ENCODE measurements at places on chromosomes 3 and 15. TPM values are rescaled to one million over a fixed set of nuclear protein-coding genes. Genes with fewer than 3 reads are reported as not detected.

ISL2 gene
- 0.47 TPM for total RNA-seq

VGLL3 gene
- 28.0 TPM for total RNA-seq

MRPL3 gene
- total RNA-seq, result 85.4 TPM

MYL3 gene
- total RNA-seq, result not detected

NAA80 gene
- total RNA-seq, result 1.5 TPM

HRG gene
- not detected for total RNA-seq

ZPLD1 gene
- 0.09 TPM for total RNA-seq

CCR8 gene
- total RNA-seq, result not detected

GREM1 gene
- total RNA-seq, result 0.09 TPM

MAPKAPK3 gene
- 16.8 TPM for total RNA-seq

LRRC31 gene
- total RNA-seq, result not detected

BCL2A1 gene
- total RNA-seq, result 0.19 TPM

ADCY5 gene
- total RNA-seq, result not detected

LSMEM2 gene
- total RNA-seq, result not detected

AADACL2 gene
- total RNA-seq, result not detected

MCF2L2 gene
- 0.38 TPM for total RNA-seq

CSTA gene
- 0.66 TPM for total RNA-seq

ISLR gene
- total RNA-seq, result not detected

FHIT gene
- 0.18 TPM for total RNA-seq

THRB gene
- total RNA-seq, result 0.38 TPM

SLC26A6 gene
- 23.9 TPM for total RNA-seq

RLBP1 gene
- not detected for total RNA-seq

FOXL2NB gene
- total RNA-seq, result 0.09 TPM

RAB6B gene
- 0.45 TPM for total RNA-seq

SPESP1 gene
- total RNA-seq, result 1.0 TPM

LRRIQ4 gene
- total RNA-seq, result not detected

FNDC3B gene
- total RNA-seq, result 186 TPM

IQCH gene
- total RNA-seq, result 1.2 TPM

CFAP92 gene
- not detected for total RNA-seq

ADIPOQ gene
- total RNA-seq, result under 0.01 TPM

HTR3E gene
- not detected for total RNA-seq

BSN gene
- total RNA-seq, result under 0.01 TPM

CCNB2 gene
- 33.4 TPM for total RNA-seq

Measured in endothelial cell of coronary artery (primary cell).